Stimulated activated CD8-positive, alpha-beta memory T cell treated with anti-CD3 and anti-CD28 coated beads, Interleukin-15, amount 100 ng/mL, for 1 hour (primary cell): ENCODE measurements at places on chromosomes 6 and 20.

DNA sequence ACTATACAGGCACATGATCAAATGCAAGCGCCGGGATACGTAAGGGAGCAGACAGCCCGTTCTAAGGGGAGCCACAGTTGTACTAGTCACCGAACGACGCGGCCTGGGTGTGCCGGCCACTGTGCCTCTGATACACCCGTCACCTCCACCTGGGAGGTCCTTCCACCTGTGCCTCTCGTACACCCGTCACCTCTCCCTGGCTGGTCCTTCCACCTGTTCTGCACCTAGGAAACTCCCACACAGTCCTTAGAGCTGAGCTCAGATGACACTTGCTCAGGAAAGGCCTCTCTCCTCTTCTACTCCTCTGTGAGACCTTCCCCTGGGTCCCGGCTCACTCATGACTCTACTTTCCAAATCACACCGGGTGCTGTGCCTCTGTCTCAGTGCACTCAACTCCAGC lies 245.0 kb downstream of the TTLL2 start:
- no peak for DNase-seq

GRCh38 chr6:101477436-101477835 lies 83.9 kb downstream of the GRIK2 start:
- no peak for DNase-seq

DNA sequence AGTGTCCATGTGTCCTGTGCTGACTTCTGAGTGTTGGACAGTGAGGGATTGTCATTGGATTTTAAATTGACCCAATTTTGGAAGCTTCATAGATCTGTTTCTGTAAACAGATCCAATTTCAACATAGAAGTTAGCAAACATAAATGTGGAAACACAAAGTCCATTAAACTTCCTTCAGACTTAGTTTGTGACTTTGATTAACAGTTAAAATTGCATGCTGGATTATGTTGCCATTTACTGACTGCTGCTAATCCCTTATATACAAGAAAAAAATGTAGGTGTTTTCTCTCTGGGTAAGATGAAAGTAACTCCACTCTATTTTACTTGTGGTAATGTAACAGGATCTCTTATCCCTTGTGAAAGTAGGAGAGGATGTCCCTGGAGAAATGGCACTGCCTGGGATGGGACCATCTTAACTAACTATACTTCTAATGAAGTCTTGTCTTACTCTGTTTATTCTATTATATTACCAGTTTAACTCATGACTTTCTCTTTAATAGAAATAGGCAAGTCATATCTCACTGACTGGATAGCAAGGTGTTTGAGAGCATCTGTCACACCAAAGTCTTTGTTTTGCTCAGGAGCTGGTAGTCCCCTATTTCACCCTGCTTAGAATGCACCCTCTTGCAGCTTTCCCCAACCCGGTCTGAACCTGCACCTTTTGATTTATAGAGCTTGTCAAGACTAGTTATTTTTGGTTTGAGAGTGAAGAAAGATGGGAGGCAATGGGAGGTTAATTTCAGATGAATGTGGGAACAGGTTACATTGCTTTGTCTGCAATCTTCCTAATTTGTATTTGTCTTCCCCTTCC lies 7.2 kb downstream of the TPX2 start:
- DNase-seq: no peak

GRCh38 chr20:37573626-37574198 lies 46.0 kb upstream of the BLCAP start:
- no peak for DNase-seq

GRCh38 chr6:131635384-131636340 lies 1.4 kb upstream of the ENPP3 start:
- DNase-seq: no peak

DNA sequence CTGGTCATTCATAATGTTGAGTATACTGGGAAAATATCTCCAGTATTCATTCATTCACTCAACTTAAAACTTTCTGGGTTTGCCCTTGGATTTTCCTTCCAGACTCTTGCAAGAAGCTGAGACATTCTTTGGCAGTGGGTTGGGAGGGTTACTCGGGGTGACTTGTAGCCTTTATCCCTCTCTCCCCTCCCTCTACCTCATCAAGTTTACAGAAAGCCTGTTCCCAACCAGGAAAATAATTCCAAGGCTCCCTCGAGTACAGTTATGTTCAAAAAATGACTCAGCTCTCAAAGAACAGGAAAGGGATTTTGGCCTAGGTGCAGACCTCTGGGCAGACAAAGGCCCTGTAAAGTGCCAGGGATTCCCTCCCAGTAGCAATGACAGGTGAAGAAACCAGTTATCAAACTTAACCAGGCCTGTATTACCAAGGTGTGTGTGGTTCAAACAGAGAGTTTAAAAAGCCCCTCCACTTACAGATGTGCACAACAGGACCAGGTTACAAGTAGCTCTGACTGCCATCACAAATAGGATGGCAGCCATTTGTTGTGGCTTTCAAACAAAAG lies 22.2 kb downstream of the FKBP1A start:
- no peak for DNase-seq
